BJ (cell line): ENCODE measurements at places on chromosomes 16 and 17.

DNA sequence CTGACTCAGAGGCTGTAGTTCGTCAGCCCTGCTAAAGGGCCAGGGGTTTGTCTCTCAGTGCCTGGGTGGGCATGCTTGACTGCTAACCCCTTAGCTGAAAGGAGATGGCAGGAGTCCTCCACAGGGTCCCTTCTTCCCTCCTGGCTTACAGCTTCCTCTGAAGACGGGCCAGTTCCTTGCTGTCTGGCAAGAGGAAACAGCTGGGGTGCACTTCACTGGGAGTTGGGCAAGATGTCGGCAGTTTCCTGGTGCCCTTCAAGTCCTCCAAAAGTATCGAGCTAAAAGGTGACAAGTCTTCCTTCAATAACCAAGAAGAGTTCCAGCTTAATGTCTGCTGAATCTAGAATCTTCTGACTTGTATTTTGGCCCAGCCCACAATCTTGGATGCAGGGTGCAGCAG, 23.4 kb downstream of the NUP85 start:
- DNase-seq, result no peak

GRCh38 chr16:87363771-87364455, 19.7 kb downstream of the FBXO31 start:
- no peak for DNase-seq

- no peak for DNase-seq
These were observed 193.3 kb downstream of the ZNF423 start for GRCh38 chr16:49662569-49662968.

GRCh38 chr17:64146418-64147109, 16.6 kb upstream of the ERN1 start:
- DNase-seq, result no peak

DNA sequence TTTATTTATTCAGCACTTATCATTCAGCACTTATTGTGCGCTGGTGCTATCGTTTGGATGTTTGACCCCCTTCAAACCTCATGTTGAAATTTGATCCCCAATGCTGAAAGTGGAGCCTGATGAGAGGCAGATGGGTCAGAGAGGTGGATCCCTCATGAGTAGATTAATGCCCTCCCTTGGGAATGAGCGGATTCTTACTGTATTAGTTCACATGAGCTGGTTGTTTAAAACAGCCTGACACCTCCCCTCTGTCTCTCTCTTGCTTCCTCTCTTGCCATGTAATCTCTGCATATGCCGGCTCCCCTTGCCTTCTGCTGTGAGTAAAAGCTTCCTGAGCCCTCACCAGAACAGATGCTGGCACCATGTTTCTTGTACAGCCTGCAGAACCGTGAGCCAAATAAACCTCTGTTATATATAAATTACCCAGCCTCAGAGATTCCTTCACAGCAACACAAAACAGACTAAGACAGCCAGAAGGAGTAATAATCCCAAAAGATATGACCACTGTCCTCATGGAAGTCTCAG, 111.1 kb downstream of the CACNG3 start:
- no peak for DNase-seq

DNA sequence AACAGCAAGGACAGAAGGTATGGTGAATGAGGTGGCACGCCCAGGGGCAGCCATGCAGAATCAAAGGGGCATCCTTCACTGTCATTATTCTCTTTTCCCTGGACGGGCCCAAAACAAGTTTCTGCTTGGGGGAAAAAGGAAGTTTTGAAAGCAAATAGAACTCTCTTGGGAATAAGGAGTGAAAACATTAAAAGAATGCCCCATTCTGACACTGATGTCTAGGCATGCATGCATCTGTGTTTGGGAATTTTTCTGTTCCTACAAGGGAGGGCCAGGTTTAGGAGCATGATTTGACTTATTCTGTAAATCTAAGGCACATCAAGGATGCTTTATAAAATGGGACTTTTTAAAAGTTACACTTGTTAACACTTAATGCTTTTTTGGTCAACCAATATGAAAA, 34.3 kb upstream of the SLC12A3 start:
- no peak for DNase-seq

DNA sequence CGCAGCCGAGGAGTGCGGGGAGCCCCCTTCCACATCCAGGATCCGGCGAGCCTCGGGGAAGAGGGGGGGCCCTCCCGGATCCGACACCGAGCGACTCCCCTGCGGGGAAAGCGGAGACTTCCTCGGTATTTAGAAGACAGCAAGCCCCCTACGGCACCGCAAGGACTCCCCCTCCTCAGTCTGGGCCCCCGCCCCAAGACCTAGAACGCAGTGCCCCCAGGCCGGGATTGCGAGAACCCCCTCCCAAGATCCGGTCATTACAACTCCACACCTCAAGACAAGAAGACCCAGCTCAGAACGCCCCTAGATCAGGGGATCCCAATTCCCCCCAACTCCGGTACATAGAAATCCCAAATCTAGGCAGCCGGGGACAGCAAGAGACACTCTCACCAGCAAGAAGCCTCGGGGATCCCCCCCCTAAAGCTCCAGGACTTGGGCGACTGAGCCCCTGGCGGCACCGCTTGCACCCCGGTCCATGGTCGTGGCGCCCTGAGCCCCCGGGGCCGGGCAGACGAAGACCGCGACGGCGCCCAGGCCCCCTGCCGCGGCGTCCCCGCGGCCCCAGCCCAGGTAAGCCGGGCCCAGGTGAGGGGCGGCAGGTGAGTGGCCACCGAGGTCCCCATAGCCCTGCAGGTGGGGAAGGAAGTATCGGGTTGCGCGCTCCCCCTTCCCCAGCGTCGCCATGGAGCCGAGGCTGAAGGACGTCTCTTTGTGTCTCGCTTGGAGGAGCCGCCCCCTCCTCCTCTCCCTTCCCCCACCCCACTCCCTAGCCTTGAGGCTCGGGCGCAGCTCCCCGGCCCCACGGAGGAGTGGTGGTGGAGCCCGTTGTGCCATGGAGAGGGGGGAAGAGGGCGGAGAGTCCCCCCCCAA, 641 bp downstream of the SBK1 start:
- DNase-seq, result no peak

DNA sequence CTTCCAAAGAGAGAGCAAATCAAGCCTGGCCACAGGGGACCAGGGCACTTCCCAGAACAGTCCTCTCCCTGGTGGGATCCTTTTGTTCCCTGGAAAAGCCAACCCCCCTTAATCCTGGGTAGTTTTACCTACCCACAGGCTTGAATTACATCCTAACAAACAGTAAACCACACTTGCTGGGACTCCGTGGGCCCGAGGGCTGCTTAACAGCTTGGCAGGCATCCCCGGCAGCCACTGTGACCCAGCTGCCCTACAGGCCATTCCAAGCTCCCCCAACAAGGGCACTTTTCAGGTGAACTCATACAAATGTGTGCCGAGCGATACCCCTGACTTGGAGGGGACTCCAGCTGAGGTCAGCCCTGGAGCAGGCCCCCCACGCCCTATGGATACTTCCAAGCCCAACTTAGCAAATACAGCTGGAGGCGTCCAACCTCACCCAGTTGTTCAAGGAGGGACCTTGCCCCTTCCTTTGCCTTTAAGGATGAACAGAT, 26.4 kb downstream of the ADCY9 start:
- no peak for DNase-seq

GRCh38 chr17:77610972-77611521, 347.5 kb upstream of the TNRC6C start:
- peak; percentile 35 for DNase-seq

DNA sequence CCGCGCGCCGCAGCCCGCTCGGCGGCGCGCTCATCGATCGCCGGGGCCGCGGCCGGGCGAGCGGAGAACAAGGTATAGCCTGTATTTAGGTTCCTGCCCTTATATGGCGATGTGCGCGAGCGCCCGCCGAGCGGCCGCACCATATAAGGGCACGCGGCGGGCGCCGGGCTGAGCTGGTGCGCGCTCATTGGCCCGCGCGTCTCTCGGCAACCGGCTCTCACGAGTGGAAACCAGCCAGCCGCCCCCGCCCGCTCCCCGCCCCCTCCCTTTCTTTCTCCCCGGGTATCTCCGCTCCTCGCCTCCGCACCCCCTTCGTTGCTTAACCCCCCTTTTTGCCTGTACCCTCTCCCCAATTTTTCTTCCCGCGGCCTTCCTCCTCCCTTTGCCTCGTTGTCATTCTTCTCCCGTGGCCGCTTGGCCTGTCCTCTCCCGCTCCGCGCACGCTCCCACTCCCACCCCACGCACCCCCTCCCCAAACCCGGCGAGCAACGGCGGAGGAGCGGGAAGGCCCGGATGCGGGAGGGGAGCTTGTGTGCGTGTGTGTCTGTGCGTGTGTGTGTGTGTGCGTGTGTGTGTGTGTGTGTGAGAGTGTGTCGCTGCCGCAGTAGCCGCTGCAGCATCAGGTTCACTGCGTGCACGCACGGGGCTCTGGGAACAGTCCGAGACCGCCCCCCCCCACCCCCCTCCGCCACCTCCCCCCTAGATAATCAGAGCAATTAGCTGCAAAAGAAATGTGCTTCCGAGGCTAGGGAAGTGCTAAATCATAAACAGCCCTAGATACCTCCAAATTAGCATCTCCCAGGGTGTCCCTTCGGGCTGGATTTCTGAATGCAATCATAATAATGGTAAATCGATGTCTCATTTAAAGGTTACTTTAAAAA, 13.5 kb upstream of the CBX8 start:
- no peak for DNase-seq

GRCh38 chr17:6523330-6523729, 33.0 kb downstream of the PITPNM3 start:
- DNase-seq, result no peak

GRCh38 chr17:50256826-50257618, 17.2 kb upstream of the TMEM92 start:
- no peak for DNase-seq

- no peak for DNase-seq
These were observed 16.3 kb downstream of the ERAL1 start for GRCh38 chr17:28871056-28871579.

DNA sequence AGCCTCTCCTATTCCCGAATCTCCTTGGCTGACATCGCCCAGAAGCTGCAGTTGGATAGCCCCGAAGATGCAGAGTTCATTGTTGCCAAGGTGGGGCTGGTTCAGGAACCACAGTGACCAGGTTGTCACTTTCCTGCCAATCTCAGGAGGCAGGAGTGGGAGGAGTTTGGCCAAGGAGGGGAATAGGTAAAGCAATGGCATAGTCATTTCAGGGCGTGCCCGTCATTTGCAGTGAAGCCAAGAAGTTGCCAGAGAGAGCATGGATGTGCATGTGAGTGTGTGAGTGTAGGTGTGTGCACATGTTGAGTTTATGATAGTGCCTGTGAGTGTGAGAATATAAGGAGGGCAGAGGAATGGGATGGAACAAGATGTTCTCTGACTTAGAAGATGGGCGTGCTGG, 14.8 kb downstream of the PSMD3 start:
- no peak for DNase-seq

- DNase-seq, result no peak
These were observed 97.6 kb upstream of the NOL11 start for GRCh38 chr17:67620088-67620487.

DNA sequence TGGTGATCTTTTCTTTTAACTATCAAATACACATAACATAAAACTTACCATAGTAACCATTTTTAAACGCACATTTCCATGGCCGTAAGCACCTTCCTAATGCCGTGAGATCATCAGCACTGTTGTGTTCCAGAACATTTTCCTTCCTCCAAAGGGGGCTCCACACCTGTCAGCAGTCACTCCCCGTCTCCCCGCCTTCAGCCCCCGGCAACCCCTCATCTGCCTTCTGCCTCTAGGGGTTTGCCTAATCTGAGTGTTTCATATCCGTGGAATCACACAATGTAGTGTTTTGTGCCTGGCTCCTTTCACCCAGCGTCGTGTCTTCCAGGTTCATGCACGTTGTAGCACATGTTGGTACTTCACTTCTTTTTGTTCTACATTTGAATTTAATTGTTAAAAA, 350.1 kb upstream of the TNRC6C start:
- DNase-seq, result no peak

- DNase-seq, result no peak
These were observed 38.3 kb upstream of the MAP3K14 start for GRCh38 chr17:45355087-45355486.
